H9 (cell line): ENCODE measurements at places on chromosomes 3 and 15. TPM values are rescaled to one million over a fixed set of nuclear protein-coding genes. Genes with fewer than 3 reads are reported as not detected.

The FRMD5 gene
- total RNA-seq = 3.8 and 3.9 TPM in 2 replicates

The ANKDD1A gene
- 3.7 TPM in 2 replicates for total RNA-seq

DNA sequence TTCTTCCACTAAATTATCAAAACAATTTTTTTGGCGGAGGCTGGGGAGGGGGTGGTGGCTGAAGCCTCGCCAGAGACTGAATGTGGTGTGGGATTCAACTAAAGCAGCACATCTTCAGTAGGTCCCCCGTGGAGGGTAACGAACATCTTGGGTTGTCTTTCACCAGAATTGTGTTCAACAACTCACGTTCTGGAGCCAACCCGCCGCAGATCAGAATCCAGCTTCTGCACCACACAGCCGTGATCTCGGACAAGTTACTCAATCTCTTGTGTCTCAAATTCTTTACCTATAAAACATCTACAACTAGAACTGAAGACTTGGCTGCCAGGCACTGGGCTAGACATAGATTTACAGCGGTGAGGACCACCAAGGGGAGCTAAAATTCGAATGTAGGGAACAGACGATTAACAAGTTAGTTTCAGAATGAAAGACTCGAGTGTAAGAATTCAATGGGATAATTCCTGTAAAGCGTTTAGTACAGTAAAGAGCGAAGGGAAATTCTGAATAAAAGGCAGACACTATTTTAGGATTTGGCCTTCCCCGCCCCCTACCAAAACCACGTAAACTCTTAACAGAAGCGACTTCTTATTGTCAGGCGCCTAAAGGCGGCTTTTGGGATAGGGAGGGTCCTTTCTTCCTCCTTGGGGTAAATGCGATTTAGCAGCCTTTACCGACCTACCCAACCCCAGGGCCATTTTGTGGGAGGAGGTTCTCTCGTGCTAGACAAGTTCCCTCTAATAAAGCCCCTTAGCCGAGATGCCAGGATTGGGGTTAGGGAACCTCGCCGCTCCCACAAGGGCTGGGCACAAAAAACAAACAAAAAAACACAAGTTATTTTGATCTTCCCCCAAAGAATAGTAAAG is 697 bp upstream of the RAB5A start:
- DNase-seq = no peak

DNA sequence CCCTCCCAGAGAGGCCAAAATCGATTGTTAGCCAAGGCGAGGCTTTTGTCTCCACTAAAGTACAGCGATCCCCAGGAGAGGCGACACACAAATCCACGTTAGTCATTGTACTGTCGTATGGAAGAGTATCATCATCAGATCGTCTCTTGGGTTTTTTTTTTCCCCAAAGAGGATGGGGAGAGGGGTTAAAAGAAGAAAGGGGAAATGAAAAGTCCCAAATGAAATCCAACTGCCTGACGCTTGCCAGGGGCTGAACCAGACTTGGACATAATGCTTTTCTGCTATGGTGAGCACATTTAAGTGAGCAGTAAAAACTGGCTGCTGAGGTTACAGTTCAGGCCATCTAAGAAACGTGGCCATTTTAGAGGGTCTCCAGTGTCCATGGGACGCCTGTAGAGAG is 37.9 kb upstream of the CTSH start:
- no peak for DNase-seq

- no peak for DNase-seq
These were observed 310.6 kb downstream of the MAGI1 start for GRCh38 chr3:65728138-65728537.

GRCh38 chr3:27907929-27908328 is 185.8 kb upstream of the EOMES start:
- no peak for DNase-seq
